Forelimb muscle (tissue), 1 donor: ENCODE measurements at places on chromosomes 2 and 18. TPM values are rescaled to one million over a fixed set of nuclear protein-coding genes. Genes with fewer than 3 reads are reported as not detected.

The KIAA2012 gene
- 0.37 TPM for polyA plus RNA-seq

The TUBA4B gene
- polyA plus RNA-seq, result 0.20 TPM

The VWC2L gene
- polyA plus RNA-seq, result not detected

DNA sequence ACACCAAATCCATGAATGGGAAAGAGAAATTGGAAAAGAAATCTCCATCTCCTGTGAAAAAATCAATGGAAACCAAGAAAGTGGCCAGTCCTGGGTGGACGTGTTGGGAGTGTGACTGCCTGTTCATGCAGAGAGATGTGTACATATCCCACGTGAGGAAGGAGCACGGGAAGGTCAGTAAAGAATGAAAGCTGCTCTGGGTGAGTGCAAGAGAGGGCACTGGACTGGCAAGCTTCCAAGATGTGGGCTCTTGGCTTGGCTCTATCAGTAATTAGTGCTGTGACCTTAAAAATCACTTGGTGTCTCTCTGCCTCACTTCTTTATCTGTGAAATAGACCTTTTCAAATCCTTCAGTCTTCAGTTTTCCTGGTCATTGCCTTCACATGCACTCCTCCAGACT lies 89.0 kb downstream of the ZNF532 start:
- DNase-seq, result no peak

- no peak for DNase-seq
Observed at GRCh38 chr2:34104601-34105000, 505.5 kb upstream of the FAM98A start.

DNA sequence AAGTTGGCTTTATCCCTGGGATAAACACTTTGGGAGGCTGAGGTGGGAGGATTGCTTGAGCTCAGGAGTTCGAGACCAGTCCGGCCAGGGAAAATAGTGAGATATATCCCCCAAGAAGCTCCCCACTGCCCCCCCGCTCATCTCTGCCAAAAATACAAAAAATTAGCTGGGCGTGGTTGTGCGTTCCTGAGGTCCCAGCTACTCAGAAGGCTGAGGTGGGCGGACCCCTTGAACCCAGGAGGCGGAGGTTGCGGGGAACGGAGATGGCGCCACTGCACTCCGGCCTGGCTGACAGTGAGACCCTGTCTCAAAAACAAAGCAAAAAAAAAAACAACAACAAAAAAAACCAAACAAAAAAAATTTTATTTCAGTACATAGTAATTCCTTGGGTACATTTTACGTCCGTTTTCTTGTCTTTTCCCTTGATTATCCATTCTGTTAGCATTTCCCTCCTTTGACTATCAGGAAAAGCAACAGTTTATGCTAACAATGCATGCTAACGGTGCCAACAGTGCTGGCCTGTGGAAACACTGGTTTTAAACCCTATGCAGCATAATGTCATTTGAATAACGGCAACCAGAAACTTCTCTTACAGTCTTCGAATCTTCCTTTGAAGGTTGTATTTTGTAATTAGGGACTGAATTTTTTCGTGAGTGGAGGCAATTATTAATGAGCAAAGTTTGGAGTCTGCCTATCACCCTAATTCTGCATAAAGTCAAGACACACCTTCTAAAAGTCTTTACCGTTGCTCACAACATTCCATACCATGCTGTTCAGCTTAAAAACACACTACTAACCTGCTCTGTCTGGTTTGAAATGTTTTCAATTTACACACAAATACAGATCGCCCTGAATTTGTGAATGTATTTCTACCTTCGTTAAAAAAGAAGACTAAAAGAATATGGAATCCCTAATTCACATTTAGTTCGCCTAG lies 721 bp upstream of the MIB1 start:
- no peak for DNase-seq

GRCh38 chr18:12049978-12050811 lies 43.4 kb upstream of the ANKRD62 start:
- no peak for DNase-seq
